ENCODE measurements at places on chromosomes 3 and 15.

DNA sequence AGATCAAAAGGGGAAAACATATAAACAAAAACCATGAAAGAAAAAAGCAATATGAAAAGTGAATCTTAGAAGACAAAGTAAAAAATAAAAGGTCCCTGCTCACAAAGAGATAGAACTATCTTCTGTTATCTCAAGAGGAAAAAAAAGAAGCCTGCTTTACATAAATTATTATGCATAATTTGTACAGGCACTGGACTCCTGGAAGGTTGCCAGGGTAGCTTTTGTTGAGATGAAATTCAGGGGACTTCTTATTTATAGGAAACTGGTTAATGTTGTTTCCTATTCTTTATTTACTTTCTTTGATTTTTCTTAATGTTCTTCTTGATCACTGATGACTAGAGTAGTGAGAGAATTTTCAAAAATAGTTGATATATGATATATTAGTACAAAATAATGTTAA lies 66.9 kb downstream of the PPM1L start:
- no peak for DNase-seq

DNA sequence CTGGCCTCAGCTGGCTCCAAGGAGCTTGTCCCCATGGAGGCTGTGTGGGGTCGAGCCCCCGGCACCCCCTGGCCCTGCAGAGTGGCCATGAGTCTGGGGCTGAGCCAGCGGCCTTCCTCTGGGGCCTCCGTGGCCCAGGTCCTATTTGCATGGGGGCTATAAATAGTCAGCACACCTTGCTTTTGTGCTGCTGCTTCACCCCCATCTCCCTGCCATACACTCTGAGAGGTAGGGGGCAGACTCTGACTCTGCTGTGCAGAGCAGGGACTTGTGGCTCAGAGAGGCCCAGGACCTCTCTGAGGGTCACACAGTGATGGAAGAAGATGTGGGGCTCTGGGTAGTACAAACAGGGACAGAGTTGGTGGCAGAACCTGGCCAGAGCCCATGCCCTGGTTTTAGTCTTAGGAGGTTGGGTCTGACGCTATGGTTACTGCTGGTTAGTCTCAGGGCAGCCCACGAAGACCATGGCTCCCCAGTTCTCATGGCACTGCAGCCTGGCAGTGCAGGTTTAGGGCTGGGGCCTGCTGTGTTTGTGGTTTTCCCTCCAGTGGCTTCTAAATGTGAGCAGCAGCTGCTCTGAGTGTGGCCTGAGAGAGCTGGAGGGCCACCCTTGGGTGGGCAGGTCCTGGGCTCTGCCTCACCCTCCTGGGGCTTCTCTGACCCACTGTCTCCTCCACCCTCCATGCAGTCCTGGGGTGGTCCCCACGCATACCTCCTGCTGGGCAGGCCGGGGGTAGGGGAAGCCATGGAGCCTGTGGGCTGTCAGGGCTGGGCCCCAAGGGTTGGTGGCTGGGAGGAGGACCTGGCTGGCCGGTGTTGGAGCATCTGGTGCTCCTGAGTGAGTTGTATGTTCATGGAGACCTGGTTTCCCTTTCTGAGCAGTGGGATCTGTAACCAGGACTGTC lies 13.6 kb downstream of the PRKCD start:
- no peak for DNase-seq

DNA sequence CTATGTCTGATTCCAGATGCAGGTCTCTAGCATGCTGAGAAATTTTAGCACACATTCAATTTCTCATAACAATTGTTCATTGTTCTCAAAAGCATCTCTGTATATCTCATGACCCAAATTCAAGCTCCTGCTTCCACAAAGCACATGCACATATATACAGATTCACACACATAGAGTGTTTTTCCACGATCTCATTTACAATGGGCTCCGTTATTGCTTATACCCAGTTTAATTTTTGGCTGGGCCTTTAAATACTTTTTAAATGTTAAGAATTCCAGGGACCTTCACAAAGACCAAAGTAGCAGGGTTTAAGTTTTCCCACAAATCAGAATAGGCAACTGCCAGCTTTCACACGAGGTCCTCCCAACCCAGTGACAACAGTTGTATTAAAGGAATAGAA lies 333.5 kb upstream of the SEMA6D start:
- no peak for DNase-seq

DNA sequence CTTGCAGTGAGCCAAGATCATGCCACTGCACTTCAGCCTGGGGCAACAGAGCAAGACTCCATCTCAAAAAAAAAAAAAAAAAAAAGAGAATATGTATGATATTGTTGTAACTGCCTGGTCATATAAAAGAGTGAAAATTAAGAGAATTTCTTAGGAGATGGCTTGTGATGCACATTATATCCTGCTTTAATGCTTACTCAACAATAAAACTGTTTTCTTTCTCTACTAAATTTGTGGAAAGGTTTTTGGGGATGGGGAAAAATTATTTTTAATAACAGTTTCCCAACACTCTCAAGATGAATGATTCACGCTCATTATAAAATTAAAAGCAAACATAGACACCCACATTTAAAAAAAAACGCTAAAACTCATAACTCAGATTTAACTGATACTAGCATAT lies 1163.0 kb downstream of the SI start:
- no peak for DNase-seq

DNA sequence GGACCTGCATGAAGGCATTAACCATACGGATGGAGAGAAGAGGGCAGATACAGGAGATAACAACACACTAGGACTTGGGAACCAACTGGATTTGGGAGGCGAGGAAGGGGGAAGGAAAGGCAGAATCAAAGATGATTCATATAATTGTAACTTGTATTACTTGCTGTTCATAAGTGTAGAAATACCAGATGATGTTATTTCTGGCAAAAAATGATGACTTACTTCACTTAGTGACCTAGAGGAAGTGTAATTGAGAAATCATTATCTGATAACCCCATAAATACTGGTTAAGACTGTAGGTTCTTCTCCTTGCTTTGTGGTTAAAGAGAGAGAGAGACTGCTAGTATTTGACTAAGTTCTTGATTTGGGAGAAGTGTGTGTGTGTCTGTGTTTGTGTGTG lies 50.5 kb upstream of the GK5 start:
- no peak for DNase-seq

DNA sequence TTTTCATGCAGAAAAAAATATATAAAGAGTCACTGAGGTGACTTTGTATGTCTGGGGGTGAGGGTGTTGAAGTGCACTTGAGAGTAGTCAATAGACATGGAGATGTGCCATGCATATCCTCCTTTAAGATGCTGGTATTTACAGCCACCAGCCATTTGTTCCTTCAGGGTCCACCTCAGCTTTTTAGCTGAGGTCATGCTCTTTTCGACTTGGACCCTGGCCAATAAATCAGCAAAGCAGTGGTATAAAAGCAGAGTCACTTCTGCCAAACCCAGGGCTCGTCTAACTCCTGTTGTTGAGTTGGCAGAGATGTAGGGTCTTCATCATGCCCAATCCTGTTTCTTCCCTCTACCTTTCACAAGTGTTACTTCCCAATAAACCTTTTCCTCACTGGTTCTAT lies 75.1 kb upstream of the OSTN start:
- DNase-seq, result no peak

DNA sequence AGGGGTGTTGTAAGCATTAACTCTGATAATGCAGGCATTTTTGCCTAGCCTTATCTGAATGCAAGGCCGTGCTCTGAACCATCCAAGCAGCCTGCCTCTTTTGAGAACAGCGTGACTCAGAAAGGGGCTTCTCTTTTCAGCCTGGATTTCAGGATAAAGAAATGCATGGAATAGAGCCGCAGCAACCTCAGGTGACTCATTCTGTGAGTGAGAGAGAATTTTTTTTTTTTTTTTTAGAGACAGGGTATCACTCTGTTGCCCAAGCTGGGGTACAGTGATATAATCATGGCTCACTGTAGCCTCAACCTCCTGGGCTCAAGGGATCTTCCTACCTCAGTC lies 20.6 kb upstream of the PDE8A start:
- no peak for DNase-seq

DNA sequence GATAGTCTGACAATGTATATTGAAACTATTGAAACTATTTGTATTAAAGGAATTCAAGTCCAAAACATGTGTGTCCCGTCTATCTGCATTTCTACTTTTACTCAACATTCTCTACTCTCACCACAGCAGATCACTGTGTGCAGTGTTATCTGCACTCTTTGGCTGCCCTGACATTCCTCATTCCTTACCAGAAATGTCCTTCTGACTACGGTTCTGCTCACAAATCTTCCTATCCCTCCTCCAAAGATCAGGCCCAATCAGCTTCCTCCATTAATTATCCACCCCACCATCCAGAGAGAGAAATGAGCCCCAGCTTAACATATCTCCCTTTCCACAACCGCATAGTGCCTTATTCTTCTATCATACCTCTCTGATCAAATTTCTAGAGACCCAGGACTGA lies 94.7 kb downstream of the TBL1XR1 start:
- no peak for DNase-seq

DNA sequence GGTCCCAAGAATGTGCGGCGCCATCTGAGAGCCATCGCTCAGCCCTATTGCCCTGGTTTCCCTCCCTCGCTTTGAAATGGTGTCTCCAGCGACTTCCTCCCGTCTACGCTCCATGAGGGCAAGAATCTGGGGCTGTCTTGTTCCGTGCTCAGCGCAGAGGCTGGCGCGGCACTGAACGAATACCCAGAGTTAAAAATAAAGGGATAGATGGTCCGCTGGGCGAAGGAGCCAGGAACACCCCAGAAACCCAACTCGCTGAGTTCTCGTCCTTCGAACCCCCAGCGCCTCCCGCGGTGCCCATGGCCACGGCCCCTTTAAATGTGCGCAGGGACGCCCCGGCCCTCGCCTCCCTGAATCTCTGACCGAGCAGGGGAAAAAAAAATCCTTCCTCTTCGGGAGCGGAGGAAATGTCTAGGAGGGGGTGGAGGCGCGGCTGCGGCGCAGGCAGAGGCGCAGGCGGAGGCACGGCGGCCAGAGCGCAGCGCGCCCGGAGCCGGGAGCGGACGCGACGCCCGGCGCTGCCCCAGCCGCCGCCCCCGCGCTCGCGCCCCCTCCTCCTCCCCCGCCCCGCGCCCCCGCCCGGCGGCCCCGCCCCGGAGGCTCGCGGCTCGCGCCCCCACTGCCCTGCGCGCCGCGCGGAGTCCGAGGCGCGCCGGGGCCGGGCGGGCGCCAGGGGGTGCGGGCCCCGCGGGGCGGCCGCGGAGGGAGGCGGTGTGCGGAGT lies 8.5 kb upstream of the FGD5 start:
- DNase-seq, result no peak

- no peak for DNase-seq
Measured at GRCh38 chr15:100394736-100395440, 53.1 kb upstream of the ADAMTS17 start.

GRCh38 chr3:156174229-156174847 lies 54.0 kb downstream of the KCNAB1 start:
- DNase-seq, result no peak

- no peak for DNase-seq
Measured at GRCh38 chr3:166889241-166889640, 490.9 kb downstream of the ZBBX start.

DNA sequence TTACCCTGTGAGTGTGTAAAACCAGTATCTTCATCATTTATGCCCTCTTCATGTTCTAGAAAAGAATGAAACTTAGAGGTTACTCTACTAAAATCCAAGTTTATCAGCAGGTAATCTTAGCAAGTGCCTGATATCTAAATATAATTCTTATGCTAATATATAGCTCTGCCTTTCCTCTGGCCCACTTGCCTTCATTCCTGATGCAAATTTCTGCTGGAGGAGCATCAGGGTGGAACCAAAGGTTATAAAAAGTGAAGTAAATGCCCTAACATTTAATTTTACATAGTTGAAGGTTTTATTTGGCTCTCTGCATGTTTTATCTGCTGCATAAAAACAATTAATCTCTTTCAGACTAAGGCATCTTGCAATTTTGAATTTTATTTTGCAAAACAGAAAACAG lies 936.2 kb downstream of the ROBO2 start:
- no peak for DNase-seq

GRCh38 chr3:60582288-60582687 lies 669.0 kb downstream of the FHIT start:
- DNase-seq, result no peak

DNA sequence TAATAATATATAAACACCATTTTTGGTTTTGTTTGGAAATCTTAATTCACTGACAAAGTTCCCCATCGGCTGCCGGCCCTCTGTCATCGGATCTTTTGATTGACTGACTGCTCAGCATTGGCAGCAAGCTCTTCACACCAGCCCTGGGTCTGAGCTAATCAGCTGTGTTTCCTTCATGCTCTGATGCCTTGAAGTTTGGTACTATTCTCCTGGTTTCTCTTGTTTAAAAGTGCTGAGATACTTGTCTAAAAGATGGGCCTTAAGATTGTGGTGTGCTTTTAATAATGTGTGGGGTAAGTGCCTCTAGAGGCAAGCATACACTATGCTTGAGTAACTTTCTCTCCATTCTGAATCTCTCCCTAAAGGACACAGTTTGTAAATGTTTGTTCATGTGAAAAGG lies 415.5 kb upstream of the TPRG1 start:
- no peak for DNase-seq

DNA sequence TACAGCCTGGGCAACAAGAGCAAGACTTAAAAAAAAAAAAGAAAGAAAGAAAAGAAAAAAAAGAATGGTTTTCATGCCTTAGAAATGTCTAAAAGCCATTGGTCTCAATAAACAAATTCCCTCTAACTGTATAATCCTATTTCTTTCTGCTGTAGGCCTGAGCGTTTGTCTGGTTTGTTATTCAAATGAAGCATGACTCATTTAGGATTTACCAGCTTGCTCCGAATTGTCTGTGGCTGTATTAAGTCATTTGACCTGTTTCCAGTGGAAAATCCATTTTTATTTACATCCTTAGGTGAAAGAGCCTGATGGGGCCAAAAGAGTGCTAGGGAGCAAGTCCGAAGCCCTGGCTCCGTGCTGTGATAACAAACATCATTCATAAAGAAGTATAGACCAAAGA lies 73.8 kb downstream of the BDH1 start:
- no peak for DNase-seq

DNA sequence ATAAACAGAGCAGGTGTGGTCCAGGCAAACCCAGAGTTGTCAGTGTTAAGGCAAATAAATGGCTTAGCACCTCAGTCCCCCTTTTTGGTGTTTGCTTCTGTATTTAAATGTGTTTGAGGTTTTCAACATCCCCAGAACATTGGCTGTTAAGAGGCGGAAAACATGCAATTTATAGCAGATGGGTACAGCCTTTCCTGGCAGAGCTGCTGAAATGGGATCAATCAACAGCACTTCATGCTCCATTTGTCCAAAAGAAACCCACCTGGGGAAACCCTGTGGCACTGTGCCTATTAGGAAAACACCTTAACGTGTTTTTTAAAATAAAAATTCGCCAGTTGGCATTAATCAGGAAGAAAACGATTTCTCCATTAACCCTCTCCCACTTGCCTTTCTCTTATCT lies 135.4 kb downstream of the MCTP2 start:
- DNase-seq, result no peak

- DNase-seq, result no peak
Measured at GRCh38 chr3:150421256-150421655, 13.2 kb downstream of the TSC22D2 start.
